ENCODE measurements at places on chromosomes 5 and 9. TPM values are rescaled to one million over a fixed set of nuclear protein-coding genes. Genes with fewer than 3 reads are reported as not detected.

The CFAP77 gene
- not detected for total RNA-seq

The ZNF483 gene
- total RNA-seq, result 28.8 TPM

The HSD17B3 gene
- total RNA-seq, result 0.25 TPM

The PCDHGB6 gene
- 12.5 TPM for total RNA-seq

The LMX1B gene
- not detected for total RNA-seq

The CTNND2 gene
- 115 TPM for total RNA-seq

The ACER2 gene
- total RNA-seq, result 7.1 TPM

The SHISAL2B gene
- total RNA-seq, result 0.49 TPM

The ANXA1 gene
- total RNA-seq, result 20.4 TPM

The PCDHB15 gene
- total RNA-seq, result 16.0 TPM
